Heart left ventricle (tissue), 16 donors: ENCODE measurements at places on chromosomes 1 and 21.

DNA sequence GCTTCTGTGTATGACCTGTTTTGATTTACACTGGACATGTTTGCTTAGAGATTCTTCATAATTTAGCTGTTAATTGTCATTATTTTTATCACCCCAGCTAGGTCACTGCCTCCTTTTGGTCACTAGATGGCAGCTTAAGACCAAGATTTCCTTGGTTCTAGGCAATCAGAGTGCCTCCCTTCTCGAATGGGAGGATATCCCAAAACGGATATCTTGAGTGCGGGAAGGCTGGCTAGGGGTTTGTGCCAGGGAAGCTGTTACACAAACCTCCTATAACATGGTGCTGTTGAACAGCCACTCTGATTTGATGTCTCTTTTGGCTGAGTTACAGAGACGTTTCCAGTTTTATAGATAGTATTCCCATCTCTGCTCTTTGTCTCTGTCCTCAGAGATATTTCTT lies 283.5 kb downstream of the S1PR1 start:
- no peak for DNase-seq

DNA sequence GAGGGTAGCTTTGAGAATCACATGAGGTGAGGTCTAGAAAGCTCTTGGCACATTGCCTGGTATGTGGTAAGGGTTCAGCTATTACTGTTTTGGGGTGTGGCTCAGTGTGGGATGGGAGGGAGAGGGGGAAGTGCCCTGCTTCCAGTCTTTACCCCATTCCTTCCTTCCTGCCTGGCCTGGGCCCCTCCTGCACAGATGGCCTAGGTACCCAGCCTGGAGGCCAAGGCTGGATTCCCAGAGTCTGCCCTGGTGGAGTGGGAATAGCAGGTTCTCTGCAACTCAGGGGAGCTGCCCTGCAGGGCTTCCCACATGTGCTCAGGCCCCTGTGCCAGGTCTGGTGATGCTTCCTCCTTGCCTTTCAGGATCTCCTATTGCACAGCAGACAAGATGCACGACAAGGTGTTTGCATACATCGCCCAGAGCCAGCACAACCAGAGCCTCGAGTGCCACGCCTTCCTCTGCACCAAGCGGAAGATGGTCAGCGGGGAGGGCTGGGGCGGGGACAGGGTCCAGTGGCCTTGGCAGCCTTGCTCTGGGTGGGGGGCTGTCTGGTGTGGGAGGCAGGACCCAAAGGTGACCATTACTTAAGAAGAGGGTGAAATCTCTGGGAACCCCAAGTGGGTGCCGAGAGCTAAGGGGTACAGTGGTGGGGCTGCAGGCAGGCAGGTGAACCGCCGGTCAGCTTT lies 13.5 kb downstream of the LDLRAP1 start:
- DNase-seq = no peak

DNA sequence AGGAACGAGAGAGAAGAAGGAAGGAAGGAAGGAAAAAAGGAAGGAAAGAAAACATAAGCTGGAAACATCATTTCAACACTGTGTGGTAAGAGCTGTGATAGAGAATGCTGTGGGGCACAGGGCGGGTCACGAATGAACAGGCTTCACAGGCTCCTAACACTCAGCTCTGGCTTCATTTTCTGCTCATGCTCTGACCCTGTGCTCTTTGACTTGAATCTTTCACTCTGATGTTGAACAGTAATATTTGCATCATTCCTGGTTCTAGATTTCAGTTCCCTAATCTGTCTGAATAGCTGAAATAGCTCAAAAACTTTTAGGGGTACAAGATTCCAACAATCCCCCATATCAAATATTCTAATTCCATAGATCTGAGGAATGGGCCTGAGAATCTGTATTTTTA lies 207.3 kb downstream of the LHX8 start:
- no peak for DNase-seq

DNA sequence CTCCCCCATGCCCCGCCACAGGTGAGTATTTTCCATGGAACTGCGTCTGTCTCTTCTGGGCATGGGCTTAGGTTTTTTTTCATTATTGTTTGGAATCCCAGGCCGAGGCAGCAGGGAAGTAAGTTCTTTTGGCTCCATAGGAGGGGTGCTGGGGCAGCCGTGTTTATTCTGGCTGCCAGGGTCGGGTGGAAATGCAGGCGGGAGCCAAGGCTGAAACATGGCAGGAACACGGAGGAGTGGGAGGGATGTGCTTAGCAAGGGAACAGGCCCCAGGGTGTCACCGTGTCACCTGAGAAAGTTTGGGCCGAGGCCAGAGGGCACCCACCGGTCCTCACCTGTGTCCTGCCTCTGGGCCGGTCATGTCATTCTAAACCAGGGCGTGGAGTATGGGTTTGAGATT lies 4.5 kb upstream of the DHRS3 start:
- no peak for DNase-seq

- no peak for DNase-seq
Measured at GRCh38 chr1:206661161-206661820, 23.4 kb upstream of the MAPKAPK2 start.

DNA sequence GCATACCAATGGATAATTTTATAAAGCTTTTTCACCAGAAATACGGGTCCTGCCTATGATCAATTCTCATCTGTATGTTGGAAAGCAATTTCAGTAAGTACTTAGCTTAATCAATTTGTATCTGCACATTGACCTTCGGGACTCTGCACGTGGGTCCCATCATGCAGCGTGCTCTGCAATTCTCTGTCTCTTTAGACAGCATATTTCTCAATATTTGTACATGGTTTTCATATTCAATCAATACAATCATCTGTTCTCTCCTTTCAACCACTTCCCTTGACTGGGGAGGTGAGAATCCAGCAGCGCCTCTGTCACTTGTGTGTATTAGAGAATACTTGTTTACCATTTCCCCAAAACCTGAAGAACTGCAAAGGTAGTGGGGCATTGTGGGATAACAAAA lies 220.5 kb downstream of the TNR start:
- no peak for DNase-seq

DNA sequence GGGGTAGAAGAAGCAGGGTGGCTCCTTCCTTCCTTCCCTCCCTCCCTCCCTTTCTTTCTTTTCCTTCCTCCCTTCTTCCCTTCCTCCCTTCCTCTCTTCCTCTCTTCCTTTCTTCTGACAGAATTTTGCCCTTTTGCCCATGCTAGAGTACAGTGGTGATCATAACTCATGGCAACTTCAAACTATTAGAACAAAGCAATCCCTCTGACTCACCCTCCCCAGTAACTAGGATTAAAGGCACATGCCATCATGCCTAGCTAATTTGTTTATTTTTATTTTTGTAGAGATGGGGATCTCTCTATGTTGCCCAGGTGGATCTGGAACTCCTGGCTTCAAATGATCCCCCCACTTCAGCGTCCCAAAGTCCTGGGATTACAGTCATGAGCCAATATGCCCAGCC lies 10.0 kb upstream of the RPE65 start:
- no peak for DNase-seq

DNA sequence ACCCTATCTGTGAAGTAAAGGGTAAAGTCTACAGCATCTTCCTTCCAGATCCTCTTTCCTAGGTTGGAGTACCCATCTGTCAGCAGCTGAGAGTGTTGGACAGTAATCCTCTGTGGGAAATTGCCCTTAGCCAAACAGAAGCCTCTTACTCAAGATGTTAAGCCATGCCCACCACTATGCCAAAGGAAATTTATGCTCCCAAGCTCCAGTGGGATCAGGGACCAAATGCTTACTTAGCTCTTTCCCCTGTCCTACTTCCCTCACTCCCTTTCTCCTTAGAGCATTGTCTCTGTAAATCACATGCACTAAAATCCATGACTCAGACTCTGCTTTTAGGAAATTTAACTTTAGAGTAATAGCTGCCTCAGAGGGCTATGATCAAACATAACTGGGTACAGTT lies 254.0 kb downstream of the BRINP2 start:
- no peak for DNase-seq

DNA sequence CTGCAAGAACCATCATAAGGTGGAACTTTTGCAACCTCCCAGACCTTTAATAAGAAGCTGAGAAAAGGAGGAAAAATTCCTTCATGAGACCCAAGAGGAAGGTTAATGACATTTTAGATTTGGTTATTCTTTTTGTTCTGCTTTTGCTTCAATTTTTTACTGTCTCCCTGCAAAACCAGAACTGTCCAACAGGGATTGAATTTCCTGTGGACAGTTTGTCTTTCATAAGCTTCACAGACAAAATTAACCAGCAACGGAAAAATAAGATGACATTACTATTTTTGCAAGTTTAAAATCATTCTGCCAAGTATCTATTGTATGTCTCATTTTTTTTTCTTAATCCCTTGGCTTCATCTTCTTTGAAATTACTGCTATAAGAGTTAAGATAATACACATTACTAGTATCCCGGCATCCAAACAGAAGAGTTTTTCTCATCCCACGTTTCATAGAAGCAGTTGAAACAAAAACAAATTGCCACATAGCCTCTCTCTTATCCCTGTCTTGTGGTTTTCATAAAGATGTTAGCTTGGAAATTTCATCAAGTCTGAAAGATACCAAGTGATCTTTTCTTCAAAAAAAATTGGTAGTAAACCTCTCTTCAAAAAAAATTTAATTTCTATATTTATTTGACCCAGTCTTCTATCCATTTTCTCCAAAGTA lies 465.3 kb upstream of the PTBP2 start:
- no peak for DNase-seq

- DNase-seq = no peak
Measured at GRCh38 chr1:151716771-151717631, at the start of gene CELF3. TSS of gene CELF3 (minus strand) at chr1:151716803. CDS start at chr1:151716020, 783 bp downstream.

GRCh38 chr1:8031176-8031785 lies 5.2 kb upstream of the ERRFI1 start:
- no peak for DNase-seq
